ENCODE measurements at places on chromosomes 16 and 17.

- DNase-seq, result no peak
Observed at GRCh38 chr16:49635009-49635350, 220.9 kb downstream of the ZNF423 start.

DNA sequence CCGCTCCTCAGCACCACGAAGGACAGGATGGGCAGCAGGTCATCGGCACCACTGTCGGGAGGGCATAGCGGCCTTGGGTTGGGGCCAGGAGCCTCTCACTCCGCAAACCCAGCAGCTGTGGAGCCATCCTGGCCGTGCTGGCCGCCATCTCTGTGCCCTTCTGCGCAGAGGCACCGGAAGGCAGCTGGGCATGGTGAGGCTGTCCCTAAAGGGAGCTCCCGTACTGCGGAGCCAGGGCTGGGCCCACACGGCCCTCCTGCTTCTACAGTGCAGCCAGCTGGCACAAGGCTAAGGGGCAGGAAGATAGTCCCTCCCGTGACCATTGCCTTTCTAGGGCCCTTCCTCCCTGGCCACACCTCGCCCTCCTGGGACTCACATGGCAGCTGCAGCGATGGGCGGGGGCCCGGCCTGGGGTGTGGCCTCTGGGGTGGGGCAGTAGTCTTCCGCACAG lies 7.0 kb upstream of the SPATA2L start:
- no peak for DNase-seq

DNA sequence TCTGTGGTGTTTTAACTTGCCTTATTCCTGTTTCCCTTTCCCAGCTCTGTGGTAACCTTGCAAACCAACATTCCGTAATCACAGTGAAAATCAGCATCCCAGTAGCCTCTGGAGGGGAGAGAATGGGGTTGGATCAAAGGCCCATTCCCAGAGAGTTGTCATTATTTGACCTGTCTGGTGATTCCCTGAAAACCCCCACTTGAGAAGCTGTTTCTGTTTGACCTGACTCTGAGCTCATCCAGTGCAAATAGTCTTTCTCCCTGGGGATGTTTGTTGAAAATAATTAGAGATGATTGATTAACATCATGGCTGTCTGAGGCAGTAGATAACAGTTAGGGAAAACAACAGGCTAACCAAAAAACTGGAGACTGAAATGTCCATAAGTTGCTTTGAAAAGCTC lies 3.0 kb downstream of the CACNG1 start:
- DNase-seq, result no peak

GRCh38 chr17:67492251-67492740 lies 115.2 kb downstream of the PITPNC1 start:
- no peak for DNase-seq

DNA sequence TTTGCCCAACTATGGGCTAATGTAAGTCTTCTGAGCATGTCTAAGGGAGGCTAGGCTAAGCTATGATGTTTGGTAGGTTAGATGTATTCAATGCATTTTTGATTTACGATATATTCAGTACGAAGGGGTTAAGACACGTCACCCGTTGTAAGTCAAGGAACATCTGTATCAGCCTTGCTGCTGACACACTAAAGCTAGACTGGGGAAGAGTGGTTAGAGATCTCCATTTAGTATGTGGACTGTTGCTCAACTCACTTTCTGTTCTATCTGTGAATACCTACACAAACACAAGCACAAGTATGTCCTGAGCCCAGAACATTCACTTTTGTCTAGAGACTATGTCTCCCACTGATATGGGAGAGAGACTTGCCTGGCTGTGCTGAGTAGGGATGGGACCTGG lies 71.5 kb downstream of the VMP1 start:
- DNase-seq, result no peak
